ENCODE measurements at places on chromosomes 4 and X.
A peak's percentile ranks its signal among the peaks of the same experiment; 100 is the strongest.

GRCh38 chr4:124253080-124253479 lies 459.5 kb downstream of the ANKRD50 start:
- no peak for DNase-seq

- peak; percentile 30 for DNase-seq
Measured at GRCh38 chr4:70927502-70928137, 25.5 kb downstream of the MOB1B start.

DNA sequence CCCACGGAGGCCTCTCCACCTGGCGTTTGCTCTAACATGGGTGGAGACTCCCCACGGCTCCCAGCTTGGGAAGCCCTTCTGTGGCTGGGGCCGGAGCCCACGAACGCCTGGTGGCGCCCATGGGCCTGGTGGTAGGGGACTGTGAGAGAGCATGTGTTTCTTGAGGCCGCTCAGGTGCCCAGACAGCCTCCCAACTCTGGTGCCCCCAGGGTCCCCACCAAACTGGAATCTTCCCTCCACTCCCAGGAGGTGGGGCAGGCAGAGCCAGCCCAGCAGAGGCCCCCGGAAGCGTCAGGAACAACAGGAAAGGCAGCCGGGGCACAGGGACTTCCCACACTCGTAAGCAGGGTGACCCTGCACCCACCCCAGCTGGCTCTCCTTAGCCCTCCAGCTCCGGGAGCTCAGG lies 33.3 kb upstream of the FGFR3 start:
- no peak for DNase-seq

DNA sequence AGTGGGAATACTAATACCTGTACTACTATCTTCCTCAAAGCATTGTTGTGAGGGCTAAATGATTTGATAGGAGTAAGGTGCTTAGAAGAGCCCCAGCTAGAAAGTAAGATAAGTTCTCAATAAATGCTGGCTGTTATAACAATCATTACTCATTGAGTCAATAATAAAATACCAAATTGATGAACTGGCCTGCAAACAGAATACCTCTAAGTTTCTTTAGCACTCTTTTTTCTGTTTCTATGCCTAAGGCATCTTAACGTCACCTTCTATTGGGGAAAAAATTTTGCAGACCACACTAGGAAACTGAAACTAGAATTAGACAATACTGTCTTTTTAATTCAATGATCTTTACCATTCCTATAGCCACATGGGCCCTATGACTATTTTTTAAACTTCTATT lies 1.2 kb downstream of the CLTRN start:
- DNase-seq, result no peak

GRCh38 chr4:5469861-5470260 lies 238.5 kb downstream of the EVC2 start:
- no peak for DNase-seq

GRCh38 chr4:176690716-176691115 lies 102.0 kb downstream of the VEGFC start:
- DNase-seq, result no peak

GRCh38 chr4:143133977-143134376 lies 50.7 kb upstream of the USP38 start:
- no peak for DNase-seq

GRCh38 chr4:156437666-156438065 lies 484.0 kb upstream of the CTSO start:
- DNase-seq, result no peak

- no peak for DNase-seq
Measured at GRCh38 chr4:189204616-189205015, 736.1 kb upstream of the FRG1 start.

DNA sequence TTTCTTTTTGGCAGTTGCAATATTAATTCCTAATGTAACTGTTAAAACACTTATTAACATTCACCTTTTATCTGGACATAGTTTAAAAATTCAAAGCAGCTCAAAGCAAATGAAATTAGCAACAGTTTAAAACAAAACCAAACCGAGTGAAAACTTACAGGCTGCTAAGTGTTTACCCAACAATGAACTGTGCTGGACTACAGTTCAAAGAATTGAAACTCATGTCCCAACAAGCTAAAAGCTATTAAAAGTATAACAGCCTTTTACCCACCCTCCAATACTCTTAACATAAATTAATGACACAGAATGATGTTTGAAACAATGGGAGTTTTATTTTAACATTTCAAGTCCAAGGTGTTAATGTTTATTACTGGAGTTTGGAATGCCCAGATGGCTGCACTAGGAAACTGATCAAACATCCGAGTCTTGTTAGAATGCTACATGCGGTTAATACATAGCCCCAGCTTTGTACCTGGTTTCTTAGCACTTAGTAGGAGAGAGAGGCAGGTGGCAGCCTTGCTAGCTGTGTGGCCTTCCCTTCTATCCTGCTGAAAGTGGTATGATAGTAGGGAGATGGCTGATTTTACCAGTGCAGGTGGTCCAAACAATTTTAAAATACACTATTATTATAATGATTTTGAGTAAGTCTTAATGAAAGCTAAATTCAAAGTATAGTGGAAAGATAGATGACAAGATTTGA lies 21.1 kb upstream of the FRYL start:
- DNase-seq, result no peak

- DNase-seq, result no peak
Measured at GRCh38 chr4:40227284-40227683, 30.5 kb downstream of the RHOH start.

- no peak for DNase-seq
Measured at GRCh38 chr4:5206016-5206790, 154.9 kb downstream of the STK32B start.

GRCh38 chr4:126238013-126238412 lies 923.3 kb downstream of the FAT4 start:
- DNase-seq, result no peak

DNA sequence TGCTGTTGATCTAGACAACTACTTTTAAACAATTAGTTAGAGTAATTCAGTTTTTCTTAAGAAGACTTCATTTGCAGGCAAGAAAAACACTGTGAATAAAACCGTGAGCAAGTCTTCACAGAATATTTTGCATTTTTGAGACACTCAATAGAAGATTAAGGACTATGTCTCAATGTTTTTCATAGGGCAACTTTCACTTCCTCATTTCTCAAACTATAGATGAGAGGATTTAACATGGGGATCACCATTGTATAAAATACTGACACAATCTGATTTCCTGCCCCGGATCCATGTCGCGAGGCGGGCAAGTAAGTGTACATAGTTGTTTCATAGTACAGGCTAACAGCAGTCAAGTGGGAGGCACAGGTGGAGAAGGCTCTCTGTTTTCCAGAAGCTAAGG lies 108.8 kb upstream of the IGSF1 start:
- DNase-seq, result no peak

DNA sequence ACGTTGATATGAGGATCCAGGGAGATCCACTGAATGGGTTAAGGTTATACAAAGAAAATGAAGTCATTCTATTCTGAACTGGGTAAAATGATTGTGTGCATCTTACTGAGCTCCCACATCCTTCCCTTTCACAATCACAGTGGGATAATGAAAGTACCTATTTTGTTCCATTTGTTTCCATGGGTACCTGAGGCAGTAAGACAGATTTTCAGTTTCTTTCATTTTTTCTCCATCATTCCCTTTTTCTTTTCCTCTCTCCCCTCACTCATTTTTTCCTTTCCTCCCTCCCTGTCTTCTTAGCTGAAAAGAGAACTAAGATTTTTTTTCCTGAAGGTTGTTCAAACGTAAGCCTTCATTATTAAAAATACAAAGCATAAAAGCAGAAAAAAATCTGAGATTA lies 4.6 kb downstream of the GRIA2 start:
- DNase-seq, result no peak

DNA sequence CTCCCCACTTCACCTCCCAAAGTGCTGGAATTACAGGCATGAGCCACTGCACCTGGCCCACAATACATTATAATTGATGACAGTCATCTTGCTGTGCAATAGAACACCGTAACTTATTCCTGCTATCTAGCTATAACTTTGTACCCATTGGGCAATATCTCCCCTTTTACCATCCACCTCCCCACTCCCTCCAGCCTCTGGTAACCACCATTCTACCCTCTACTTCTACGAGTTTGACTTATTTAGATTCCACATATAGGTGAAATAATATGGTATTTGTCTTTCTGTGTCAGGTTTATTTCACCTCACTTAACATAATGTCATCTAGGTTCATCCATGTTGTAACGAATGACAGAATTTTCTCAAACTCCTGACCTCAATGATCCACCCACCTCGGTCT lies 8.2 kb upstream of the TEX11 start:
- DNase-seq, result no peak

DNA sequence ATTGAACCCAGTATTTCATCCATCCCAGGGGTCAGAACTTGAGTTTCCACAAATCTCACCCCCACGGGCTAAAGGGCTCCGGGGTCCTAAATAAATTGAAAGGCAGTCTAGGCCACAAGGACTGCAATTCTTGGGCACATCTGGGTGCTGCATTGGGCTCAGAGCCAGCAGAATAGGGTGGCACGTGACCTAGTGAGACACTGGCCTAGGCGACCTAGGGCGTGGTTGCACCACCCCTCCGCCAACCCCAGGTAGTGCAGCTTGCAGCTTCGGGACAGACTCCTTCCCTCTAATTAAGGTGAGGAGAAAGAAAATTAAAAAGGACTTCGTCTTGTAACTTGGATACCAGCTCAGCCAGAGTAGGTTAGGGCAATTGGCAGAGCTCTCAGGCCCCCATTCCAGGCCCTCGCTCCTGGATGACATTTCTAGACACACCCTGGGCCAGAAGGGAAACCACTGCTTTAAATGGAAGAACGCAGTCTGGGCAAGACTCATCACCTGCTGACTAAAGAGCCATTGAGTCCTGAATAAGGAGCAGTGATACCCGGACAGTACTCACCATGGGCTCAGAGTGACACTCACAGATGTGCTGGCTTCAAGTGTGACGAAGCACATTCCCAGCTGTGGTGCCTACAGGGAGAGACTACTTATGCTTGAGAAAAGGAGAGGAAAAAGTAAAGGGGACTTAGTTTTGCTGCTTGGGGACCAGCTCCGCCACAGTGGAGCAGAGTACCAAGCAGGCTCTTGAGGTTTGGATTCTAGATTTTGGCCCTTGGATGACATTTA lies 735.4 kb downstream of the FSTL5 start:
- DNase-seq, result no peak

- DNase-seq, result no peak
Measured at GRCh38 chr4:839675-840443, 13.9 kb upstream of the CPLX1 start.

GRCh38 chr4:53925050-53925605 lies 139.3 kb downstream of the CHIC2 start:
- DNase-seq, result no peak

GRCh38 chr4:177660223-177660622 lies 218.0 kb upstream of the AGA start:
- no peak for DNase-seq

DNA sequence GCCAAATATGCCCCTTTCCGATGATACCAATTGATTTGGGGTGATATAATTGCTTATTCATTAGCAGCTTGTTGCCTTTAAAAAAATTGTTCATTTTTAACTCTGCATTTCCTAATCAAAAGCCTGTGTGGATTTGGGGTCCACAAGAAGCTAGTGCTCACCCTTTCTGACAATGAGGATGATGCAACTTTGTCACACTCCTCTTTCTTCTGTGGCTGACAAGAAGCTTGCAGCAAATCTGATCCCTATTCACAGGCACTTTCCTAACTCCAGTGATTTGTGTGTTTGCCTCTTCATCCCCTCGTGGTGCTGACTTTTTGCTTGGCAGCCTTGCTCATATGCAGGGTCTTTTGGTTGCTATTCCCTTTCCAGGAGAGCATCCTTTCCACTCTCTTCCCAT lies 182.7 kb upstream of the LDB2 start:
- DNase-seq, result no peak

DNA sequence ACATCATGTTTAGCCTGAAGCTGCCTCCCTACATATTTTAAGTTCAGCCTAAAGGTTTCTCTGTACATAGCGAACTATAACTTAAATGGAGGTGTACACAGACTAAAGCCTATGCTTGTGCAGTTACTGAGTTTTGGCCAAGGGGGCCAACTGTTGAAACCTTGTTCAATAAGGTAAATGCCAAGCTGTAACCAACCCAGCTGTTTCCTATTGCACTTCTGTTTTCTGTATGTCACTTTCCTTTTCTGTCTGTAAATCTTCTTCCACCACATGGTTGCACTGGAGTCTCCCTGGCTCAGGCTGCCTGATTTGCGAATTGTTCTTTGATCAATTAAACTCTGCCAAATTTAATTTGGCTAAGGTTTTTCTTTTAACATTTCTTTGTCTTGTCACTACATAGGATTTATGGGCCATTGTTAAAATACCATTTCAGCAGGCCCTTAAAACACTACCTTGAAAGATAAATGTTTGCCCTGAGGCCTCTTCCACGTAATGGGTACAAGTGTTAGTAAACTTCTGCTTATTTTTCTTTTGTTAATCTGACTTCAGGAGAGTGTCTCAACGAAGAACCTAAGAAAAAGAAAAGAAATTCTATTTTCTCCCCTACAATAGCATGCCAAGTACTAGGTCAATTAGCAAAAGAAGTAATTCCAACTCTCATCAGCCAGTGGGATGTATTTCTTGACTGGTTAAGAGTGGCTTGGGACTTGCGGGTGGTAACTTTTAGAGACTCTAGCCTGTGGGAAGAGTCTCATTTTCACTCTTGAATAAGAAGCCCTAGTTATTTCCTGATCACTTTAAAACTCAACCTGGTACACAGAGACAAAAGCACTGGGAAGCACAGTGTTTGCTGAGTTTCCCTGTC lies 45.7 kb upstream of the PRSS12 start:
- no peak for DNase-seq

DNA sequence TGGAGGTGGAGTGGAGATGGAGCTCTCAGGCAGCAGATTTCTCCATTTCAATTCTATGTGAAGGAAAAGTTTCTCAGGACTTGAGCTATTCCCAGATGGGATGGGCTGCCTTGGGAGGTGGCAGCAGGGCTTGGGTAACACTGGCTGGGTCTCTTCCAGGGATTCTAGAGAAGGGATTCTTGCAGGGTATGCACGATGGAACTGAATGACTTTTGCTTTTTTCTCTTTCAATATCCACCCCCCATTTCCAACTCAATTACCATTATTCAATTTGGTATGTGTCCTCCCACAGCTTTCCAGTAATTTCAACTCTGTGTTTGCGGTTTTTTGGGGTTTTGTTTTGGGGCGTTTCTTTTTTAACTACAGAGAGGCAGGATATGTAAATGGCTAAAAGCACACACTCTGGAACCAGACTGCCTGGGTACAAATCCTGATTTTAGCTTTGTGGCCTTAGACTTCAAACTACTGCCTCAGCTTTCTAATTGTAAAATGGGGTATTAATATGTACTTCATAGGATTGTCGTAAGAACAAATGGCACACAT lies 228.8 kb downstream of the EVC2 start:
- no peak for DNase-seq

DNA sequence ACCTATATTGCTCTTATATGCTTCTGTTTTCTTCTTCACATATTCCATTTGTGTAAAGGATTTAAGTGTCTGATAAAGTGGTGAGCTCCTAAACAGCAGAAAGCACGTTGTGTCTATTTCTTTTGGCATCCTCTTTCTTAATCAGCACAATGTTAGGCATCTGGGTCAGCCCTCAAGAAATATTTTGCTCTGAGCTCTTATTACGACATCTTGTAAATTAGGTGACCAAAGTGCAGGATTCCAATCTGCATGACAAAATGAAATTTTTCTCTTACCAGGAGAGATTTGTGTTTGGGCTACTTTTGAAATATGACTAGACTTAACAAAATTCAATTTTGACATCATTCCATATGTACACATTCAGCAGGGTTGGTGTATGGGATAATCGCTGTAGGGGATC lies 210.0 kb upstream of the IGFBP7 start:
- no peak for DNase-seq

GRCh38 chr4:92328095-92328494 lies 24.3 kb downstream of the GRID2 start:
- no peak for DNase-seq

GRCh38 chrX:39431893-39432292 lies 630.6 kb downstream of the MID1IP1 start:
- no peak for DNase-seq

- no peak for DNase-seq
Measured at GRCh38 chr4:148986951-148987350, 544.7 kb upstream of the NR3C2 start.

All from naive thymus-derived CD4-positive, alpha-beta T cell (primary cell).